ENCODE measurements at places on chromosomes 5 and 9. TPM values are rescaled to one million over a fixed set of nuclear protein-coding genes. Genes with fewer than 3 reads are reported as not detected.

HTR4 gene
- total RNA-seq = not detected

AMBP gene
- total RNA-seq = 53.4 TPM

CETN3 gene
- 14.3 TPM for total RNA-seq

PPP1R26 gene
- total RNA-seq = 17.8 TPM

MED10 gene
- 9.6 TPM for total RNA-seq

PRSS3 gene
- total RNA-seq = 604 TPM

IL5 gene
- not detected for total RNA-seq

GRCh38 chr9:109118808-109119438 lies 824 bp downstream of the TMEM245 start:
- DNase-seq = no peak

DNA sequence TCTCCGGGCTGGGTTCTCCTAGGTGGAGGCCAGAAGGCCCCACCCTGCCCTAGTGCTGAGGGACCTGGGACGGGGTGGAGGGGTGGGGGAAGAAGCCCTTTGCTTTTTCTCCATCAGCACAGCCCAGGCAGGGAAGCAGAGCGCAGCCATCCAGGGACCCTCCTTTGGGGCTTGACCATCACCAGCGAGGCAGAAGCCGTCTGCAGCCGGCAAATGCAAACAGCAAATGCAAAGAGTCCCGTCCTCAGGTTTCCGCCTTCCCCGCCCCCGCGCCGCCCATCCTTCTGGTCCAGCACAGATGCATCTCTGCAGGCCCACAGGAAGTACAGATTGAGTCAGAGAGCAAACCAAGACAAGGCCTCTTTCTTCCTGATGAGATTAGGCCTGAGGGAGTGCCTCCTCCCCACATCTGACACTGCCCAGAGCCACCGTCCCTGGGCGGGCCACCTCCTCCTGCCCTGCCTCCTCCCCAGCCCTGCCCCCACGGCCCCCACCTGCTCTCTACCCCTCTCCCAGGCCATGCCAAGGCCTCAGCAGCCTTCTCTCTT lies 23.4 kb downstream of the CORO2A start:
- no peak for DNase-seq

DNA sequence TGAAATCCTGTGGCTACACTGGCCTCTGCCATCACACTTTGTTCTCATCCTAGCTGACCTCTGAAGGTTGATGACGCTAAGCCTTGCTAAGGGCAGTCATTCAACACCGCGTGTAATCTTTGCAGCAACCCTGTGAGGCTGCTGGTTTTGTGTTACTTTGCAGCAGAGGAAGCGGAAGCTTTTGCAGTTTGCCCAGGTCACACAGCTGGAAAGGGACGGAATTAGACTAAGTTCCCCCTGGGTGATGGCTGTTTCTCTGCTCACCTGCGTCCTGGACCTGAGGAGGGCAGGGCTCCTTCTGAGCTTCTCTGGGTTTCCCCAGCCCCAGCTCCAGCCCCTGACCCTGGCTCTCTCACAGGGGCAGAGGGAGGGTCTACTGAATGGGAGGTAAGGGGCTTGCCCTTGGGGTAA lies 7.3 kb upstream of the SLC25A51 start:
- no peak for DNase-seq

DNA sequence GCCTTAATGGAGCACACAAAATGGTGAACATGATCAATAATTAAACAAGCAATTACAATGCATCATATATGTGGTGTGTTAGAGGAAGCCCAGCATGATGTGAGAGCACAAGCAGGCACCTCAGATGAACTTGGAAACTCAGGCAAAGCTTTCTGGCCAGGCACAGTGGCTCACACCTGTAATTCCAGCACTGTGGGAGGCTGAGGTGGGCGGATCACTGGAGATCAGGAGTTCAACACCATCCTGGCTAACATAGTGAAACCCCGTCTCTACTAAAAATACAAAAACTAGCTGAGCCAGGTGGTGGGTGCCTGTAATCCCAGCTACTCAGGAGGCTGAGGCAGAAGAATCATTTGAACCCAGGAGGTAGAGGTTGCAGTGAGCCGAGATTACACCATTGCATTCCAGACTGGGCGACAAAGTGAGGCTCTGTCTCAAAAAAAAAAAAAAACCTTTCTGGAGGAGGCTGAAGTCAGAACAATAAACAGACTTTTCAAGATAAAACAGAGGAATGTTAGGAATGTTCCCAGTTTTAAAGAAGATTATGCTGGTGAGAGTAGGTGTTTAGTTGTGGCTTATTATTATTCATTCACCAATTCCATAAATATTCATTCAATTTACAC lies 159.4 kb downstream of the CEMIP2 start:
- no peak for DNase-seq

DNA sequence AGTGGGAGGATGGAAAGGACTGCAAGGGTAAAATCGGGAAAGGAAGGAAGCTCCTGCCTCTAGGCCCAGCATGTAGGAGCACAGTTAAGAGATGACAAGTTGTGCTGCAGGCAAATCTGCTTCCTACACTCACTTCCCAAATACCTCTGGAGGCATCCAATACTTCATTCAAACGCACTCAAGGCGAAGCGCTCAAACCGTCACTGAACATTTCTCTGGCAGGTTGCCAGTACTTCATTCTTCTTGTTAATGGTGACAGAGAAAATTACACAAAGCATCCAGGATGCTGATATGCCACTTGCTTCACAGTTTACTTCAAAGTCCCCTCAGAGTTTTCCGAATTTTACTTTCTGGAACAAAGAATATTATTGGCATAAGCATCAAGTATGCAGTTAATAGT lies 59.8 kb downstream of the NREP start:
- DNase-seq = no peak

Measured in body of pancreas (tissue), 4 donors.